ENCODE measurements at places on chromosomes 16 and 17. TPM values are rescaled to one million over a fixed set of nuclear protein-coding genes. Genes with fewer than 3 reads are reported as not detected.

The VWA3A gene
- under 0.01 TPM for total RNA-seq

The CCDC40 gene
- 6.9 TPM for total RNA-seq

The NXPH3 gene
- total RNA-seq: 0.43 TPM

The PIRT gene
- total RNA-seq: not detected

The TBC1D3K gene
- not detected for total RNA-seq

The GGA3 gene
- 14.2 TPM for total RNA-seq

The MILR1 gene
- 3.9 TPM for total RNA-seq

The C16orf87 gene
- total RNA-seq: 14.7 TPM

The CNGB1 gene
- not detected for total RNA-seq

The SHISA6 gene
- not detected for total RNA-seq

The IRX3 gene
- total RNA-seq: 0.86 TPM

The SMARCD2 gene
- 66.9 TPM for total RNA-seq

The CBFA2T3 gene
- total RNA-seq: not detected

The BLTP2 gene
- total RNA-seq: 143 TPM

Measured in fibroblast of villous mesenchyme (primary cell).